ENCODE measurements at places on chromosomes 7 and 10.

DNA sequence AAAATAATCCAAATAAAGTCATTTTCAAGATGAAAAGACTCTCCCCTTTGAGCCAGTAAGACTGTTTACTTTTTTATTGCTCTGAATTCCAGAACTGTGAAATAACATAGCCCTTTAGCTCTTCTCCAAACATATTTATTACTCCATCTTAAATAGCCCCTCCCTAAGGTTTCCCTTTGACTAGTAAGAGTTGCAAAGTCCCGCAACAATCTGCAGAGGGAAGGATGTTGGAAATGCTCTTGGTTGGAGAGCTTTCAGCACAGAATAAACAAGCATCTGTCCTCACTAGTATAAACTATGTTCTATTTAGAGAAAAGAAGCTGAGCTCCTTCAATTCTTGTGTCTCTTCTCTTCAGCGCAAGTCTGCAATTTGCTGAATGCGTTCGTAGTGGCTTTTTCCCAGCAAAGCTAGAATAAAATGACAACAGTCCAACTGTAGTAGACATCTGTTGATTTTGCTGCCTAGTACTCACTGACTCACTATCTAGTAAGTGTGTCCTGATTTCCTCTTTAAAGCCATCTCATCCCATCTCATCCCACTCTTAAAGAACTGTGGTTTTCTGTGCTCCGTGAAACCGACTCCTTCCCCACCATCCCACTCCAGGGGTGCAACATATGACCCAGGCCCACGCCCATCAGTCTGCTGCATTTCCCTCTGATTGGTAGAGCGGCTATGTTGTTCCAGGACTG lies 104.0 kb downstream of the FAM107B start:
- peaks cover 29% of the 10 kb centered on the region for H3K4me1 ChIP-seq
- H3K36me3 ChIP-seq = peaks cover 8% of the 10 kb centered on the region
- H3K27ac ChIP-seq = no peak overlapping the region
- no peak overlapping the region for H3K4me3 ChIP-seq
- no peaks in the 10 kb centered on the region for H3K27me3 ChIP-seq

DNA sequence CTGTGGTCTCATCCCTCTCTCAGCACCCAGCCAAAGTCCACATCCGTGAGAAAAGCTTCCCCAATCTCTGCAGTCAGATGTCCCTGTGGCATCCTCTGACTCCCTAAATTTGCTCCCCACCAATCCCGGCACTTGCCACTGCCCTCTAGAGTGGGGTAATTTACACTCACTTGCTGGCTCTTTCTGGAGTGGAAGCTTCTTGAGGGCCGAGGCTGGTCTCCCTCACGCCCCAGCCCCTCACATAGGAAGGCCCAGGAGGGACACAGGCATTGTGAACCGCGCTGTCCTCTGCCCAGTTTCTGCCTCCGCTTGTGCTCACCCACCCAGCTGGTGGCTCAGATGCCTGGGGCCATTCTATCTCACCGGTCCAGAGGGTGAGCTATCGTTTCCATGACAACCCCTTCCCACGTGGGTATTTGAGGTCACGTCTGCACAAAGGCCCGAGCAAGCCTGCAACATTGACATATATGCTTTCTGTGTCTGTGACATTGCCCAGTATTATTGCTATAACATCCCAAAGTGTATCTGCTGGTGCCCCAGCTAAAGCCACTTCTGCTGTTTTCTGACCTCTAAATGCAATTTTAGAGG lies 97.3 kb upstream of the CTBP2 start:
- H3K27ac ChIP-seq = no peak overlapping the region
- DNase-seq = no peak
- H3K4me3 ChIP-seq = no peak overlapping the region

- no peak for DNase-seq
- H3K36me3 ChIP-seq = no peaks in the 10 kb centered on the region
- no peak overlapping the region for H3K27ac ChIP-seq
- H3K27me3 ChIP-seq = no peaks in the 10 kb centered on the region
- no peak overlapping the region for H3K4me3 ChIP-seq
Observed at GRCh38 chr7:91543646-91544045, 279.4 kb downstream of the FZD1 start.

GRCh38 chr7:139776486-139777132 lies 1.2 kb downstream of the HIPK2 start:
- DNase-seq = peak; percentile 58
- peak overlapping the region; percentile 95 for H3K4me3 ChIP-seq
- peak overlapping the region; percentile 92 for H3K27ac ChIP-seq
- H3K27me3 ChIP-seq = no peaks in the 10 kb centered on the region
- H3K36me3 ChIP-seq = peaks cover 36% of the 10 kb centered on the region

GRCh38 chr10:90871279-90871765 lies 452 bp upstream of the RPP30 start:
- peaks cover 38% of the 10 kb centered on the region for H3K4me1 ChIP-seq
- peaks cover 36% of the 10 kb centered on the region for H3K27me3 ChIP-seq
- peak; percentile 46 for DNase-seq
- H3K4me3 ChIP-seq = peak overlapping the region; percentile 91
- H3K36me3 ChIP-seq = peaks cover 41% of the 10 kb centered on the region

GRCh38 chr7:19322002-19322401 lies 176.8 kb upstream of the FERD3L start:
- H3K4me1 ChIP-seq = no peaks in the 10 kb centered on the region
- no peaks in the 10 kb centered on the region for H3K27me3 ChIP-seq
- H3K36me3 ChIP-seq = no peaks in the 10 kb centered on the region
- no peak overlapping the region for H3K4me3 ChIP-seq
- H3K27ac ChIP-seq = no peak overlapping the region

DNA sequence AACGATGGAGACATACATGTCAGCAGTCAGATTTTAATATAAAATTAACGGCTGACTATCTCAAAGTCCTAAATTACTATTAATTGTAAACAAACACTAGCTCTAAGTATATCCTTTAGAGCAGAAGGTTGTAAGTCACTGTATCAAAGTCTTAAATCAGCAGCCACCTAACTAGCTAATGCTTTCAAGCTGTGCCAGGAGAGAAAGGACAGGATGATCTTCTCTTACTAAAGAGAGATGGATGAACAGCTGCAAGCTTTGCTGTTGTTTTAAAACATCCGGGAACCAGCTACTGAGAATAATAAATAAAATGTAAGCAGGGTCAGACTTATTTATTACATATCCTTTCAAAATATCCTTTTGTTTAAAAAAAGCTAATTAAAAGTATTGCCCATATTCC lies 24.0 kb upstream of the ABLIM1 start:
- H3K27ac ChIP-seq = no peak overlapping the region
- H3K4me3 ChIP-seq = no peak overlapping the region
- no peak for DNase-seq
- no peaks in the 10 kb centered on the region for H3K4me1 ChIP-seq
- H3K36me3 ChIP-seq = no peaks in the 10 kb centered on the region

DNA sequence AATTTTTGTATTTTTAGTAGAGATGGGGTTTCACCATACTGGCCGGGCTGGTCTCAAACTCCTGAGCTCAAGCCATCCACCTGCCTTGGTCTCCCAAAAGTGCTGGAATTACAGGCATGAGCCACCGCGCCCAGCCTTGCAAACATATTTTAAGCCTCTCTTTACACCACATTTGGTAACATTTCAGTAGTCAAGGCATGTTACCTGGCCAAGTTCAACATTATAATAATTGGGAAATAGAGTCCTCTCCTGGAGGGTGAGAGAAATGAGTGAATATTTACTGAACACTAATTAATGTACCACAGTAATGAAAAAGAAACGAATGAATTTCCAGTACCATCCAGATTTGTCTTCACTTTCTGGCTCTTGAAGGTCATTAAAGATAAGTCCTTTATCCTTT lies 10.0 kb upstream of the CNOT4 start:
- no peak overlapping the region for H3K27ac ChIP-seq
- H3K27me3 ChIP-seq = no peaks in the 10 kb centered on the region
- H3K4me3 ChIP-seq = no peak overlapping the region
- DNase-seq = no peak
- H3K36me3 ChIP-seq = no peaks in the 10 kb centered on the region

DNA sequence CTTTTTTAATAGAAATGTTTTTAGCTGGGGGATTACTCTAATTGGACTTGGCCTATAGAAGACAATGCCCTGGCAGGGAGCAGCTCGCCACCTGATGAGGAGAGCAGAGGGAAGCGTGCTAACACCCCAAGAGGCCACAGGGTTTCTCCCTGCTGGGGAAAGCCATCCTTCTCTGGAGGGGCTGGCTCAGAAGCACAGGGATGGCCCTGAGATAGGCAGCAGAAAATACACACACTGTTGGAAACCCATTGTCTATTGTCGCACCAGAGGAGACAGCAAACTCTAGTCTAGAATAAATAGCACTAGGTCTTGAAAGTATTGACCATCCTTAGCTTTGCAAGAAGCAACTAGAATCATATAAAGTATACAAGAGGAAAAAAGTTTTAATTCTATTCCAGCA lies 5.4 kb downstream of the COBL start:
- peaks cover 31% of the 10 kb centered on the region for H3K27me3 ChIP-seq
- DNase-seq = no peak
- no peak overlapping the region for H3K4me3 ChIP-seq

GRCh38 chr10:129400426-129400825 lies 66.6 kb upstream of the MGMT start:
- no peaks in the 10 kb centered on the region for H3K4me1 ChIP-seq
- no peak overlapping the region for H3K27ac ChIP-seq
- H3K27me3 ChIP-seq = peaks cover 3% of the 10 kb centered on the region
- H3K4me3 ChIP-seq = no peak overlapping the region

- H3K36me3 ChIP-seq = no peaks in the 10 kb centered on the region
- H3K4me3 ChIP-seq = no peak overlapping the region
- no peak for DNase-seq
Observed at GRCh38 chr10:66799474-66799873, 126.4 kb upstream of the LRRTM3 start.

DNA sequence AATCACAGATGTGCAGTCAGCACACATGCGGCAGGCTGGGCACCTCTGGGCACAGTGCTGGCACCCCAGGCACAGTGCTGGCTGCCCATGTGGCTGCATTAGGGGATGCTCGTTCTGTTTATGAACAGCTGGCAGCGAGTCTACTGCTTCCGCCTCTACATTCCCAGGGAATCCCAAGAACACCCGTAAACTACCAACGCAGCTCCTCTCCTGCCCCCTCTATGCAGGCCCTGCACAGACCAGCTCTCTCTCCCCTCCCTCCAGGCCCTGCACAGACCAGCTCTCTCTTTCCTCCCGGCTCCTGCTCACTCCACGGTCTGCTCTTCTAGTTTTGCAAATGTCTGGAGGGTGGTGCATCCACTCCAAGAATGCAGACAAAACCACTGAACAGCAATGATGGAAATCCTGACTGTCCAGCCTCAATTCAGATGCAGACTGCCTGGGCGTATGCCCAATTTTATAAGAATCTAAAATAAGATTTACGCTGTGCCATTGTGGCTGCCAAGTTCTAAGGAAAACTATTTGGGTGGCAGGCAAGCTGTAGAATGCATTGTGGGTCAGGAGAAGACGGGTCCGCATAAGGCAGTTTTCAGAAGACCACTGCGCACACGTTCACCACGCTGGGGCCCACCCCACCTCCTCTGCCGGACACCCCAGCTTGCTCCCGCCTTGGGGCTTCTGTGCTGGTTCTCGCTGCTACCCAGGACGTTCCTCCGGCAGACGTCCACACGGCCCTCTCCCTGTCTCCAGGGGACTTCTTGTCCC lies 234.6 kb downstream of the ZMYND11 start:
- no peak overlapping the region for H3K27ac ChIP-seq
- H3K4me3 ChIP-seq = no peak overlapping the region
- DNase-seq = no peak

GRCh38 chr10:125811251-125811650 lies 11.8 kb downstream of the UROS start:
- no peak overlapping the region for H3K27ac ChIP-seq
- peaks cover 82% of the 10 kb centered on the region for H3K36me3 ChIP-seq
- no peaks in the 10 kb centered on the region for H3K27me3 ChIP-seq
- DNase-seq = no peak
- H3K4me3 ChIP-seq = no peak overlapping the region
- H3K4me1 ChIP-seq = no peaks in the 10 kb centered on the region

- no peak overlapping the region for H3K4me3 ChIP-seq
- peak; percentile 53 for DNase-seq
- H3K27ac ChIP-seq = no peak overlapping the region
- H3K4me1 ChIP-seq = peaks cover 17% of the 10 kb centered on the region
- H3K36me3 ChIP-seq = no peaks in the 10 kb centered on the region
Observed at GRCh38 chr7:128831178-128831993, 1.2 kb downstream of the FLNC start.

DNA sequence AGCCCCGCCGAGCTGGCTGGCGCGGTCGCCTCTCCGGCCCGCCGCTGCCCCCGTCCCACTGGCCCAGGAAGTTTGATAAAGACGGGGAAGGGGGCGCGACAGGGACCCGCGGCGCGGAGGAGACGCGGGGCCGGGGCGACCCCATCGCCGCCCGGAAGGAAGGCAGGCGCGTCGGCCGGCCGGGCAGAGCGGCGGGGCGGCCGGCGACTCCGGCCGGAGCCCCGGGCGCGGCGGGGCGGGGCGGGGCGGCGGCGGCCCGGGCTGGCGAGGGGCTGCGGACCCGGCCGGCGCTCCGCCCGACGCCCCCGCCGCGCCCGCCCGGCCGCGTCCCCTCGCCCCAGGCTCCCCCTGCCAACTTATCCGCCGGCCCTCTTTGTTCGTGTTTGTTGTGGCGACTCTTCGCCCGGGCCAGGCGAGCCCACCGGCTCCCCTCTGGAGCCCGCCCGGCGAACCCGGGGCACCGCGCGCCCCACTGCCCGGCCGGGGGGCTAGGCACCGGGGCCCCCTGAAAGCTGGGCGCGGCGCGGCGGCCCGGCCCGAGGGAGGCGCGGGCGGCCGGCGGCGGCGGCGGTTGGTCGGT lies 571 bp downstream of the KDM7A start:
- H3K4me3 ChIP-seq = peak overlapping the region; percentile 83
- H3K36me3 ChIP-seq = peaks cover 4% of the 10 kb centered on the region
- H3K27ac ChIP-seq = peak overlapping the region; percentile 94
- DNase-seq = no peak

DNA sequence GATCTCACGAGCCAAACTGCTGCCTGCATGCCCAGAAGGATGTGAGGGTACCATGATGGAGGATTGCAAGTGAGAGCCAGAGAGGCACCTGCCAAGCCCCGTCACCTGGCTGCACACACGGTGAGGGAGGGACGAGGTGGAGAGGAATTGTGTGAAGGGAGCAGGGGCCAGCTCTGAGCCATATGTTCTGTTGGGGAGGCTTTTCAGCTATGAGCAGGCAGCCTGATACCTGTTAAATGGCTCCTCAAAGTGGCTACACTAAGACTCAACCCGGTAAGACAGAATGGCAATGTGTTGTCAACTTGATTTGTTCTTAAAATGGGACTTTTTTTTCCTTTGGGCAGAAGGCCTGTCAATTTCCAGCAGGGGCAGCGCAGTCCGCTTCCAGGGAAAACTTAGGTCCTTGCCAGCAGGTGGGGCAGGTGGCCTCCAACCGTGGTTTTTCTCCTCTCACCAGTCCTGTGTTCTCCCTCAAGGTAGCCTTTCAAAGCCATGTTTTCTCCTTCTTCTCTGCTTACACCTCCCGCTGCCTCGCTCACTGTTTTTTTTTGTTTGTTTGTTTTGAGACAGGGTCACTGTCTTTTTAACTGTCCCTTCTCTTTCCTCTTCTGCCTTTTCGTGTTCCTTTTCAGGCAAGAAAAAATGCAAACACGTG lies 57.7 kb upstream of the ZNRF2 start:
- no peak overlapping the region for H3K27ac ChIP-seq
- no peak overlapping the region for H3K4me3 ChIP-seq
- H3K36me3 ChIP-seq = no peaks in the 10 kb centered on the region
